ENCODE measurements at places on chromosomes 7 and 10. TPM values are rescaled to one million over a fixed set of nuclear protein-coding genes. Genes with fewer than 3 reads are reported as not detected.

The PRKG1 gene
- 15.2 TPM for total RNA-seq

The CUZD1 gene
- total RNA-seq: 13.0 TPM

The C7orf33 gene
- not detected for total RNA-seq

The LRRD1 gene
- total RNA-seq: not detected

The ZNF277 gene
- total RNA-seq: 18.0 TPM

The SEC31B gene
- total RNA-seq: 4.1 TPM

Data from H1 (cell line).